ENCODE measurements at places on chromosomes 1 and 21.

- H3K27ac ChIP-seq: no peak overlapping the region
- DNase-seq: no peak
- no peaks in the 10 kb centered on the region for H3K4me1 ChIP-seq
- H3K36me3 ChIP-seq: peaks cover 36% of the 10 kb centered on the region
- no peaks in the 10 kb centered on the region for H3K27me3 ChIP-seq
- no peak overlapping the region for H3K4me3 ChIP-seq
These were observed 10.3 kb upstream of the PODN start for GRCh38 chr1:53051676-53052075.

- H3K4me1 ChIP-seq: no peaks in the 10 kb centered on the region
- H3K27me3 ChIP-seq: no peaks in the 10 kb centered on the region
- no peak for DNase-seq
- no peak overlapping the region for H3K27ac ChIP-seq
- no peaks in the 10 kb centered on the region for H3K36me3 ChIP-seq
These were observed 53.6 kb upstream of the EFHD2 start for GRCh38 chr1:15355968-15356625.

DNA sequence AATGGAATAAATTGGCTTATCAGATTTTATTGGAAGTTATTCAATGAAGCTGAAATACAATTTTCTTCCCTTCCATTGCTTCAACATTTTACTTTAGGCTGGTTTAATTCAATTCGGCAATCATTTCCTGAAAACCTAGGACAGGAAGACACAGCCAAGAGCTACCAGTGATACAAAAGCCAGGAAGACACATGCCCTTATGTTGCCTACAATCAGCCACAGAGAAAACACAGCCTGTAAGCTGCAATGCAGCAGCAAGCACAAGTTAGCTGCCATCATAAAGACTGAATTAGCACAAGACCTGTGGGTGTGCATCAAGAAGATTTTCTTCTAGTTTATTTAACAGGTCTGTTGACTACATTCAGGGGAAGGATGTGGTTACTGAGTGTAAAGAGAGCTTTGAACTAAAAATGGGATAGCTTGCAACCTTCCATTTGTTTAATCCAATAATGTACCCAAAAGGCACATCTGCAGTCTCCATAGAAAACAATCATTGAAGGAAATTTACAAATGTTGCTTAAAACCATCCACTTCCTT lies 193.8 kb downstream of the KCNH1 start:
- peaks cover 3% of the 10 kb centered on the region for H3K27me3 ChIP-seq
- no peak overlapping the region for H3K4me3 ChIP-seq
- no peaks in the 10 kb centered on the region for H3K4me1 ChIP-seq

- no peak for DNase-seq
- no peaks in the 10 kb centered on the region for H3K4me1 ChIP-seq
- H3K27ac ChIP-seq: no peak overlapping the region
- H3K27me3 ChIP-seq: no peaks in the 10 kb centered on the region
- no peaks in the 10 kb centered on the region for H3K36me3 ChIP-seq
These were observed 566 bp upstream of the PAQR7 start for GRCh38 chr1:25875856-25876692.

DNA sequence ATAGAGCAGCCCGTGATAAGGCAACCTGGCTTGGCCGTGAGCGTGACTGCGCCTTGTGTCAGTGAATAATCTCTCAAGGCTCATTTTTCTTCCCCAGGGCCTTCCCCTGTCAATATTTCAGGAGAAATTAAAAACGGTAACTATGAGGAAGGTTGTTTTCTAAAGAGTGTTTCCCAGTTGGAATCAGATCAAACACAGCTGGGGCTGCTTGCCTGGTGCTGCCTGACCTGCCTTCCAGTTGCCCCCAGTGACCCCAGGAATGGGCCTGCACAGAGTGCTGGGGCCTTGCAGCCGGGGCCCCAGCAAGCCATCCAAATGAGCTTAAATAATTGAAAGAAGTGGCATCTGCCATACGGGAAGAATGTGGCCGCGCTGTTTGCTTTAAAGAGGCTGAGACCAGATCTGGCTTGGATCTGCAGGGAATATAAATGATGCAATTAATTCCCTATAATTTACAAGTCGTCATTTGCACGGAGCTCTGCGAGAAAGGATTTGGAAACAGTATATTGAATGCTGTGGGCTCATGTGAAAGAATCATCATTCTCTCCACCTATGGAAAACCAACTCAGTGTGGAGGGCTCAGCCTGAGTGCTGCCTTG lies 203.9 kb downstream of the C1orf94 start:
- H3K36me3 ChIP-seq: no peaks in the 10 kb centered on the region
- H3K4me3 ChIP-seq: no peak overlapping the region
- no peak for DNase-seq

DNA sequence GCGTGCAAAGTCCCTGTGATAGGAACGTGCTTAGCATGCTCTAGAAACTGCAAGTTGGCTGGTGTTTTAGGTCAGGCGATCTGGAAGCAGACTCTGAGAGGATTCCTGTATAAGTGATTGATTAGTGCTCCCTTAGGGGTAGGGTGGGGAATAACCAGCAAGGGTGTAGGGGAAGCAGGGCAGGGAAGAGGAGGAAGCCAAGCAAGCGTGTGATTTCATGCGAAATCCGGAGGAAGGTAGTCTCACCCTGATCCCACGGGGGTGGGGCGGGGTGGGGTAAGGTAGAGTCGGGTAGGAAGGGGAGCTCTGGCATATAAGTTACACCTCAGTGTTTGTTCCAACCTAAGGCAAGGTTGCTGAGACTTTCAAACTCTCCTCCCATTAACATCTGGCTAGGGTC lies 24.9 kb upstream of the CTPS1 start:
- no peak overlapping the region for H3K4me3 ChIP-seq
- H3K27me3 ChIP-seq: no peaks in the 10 kb centered on the region
- no peak overlapping the region for H3K27ac ChIP-seq
- H3K36me3 ChIP-seq: no peaks in the 10 kb centered on the region

GRCh38 chr1:211734791-211735190 lies 59.4 kb upstream of the NEK2 start:
- H3K36me3 ChIP-seq: no peaks in the 10 kb centered on the region
- H3K4me1 ChIP-seq: peaks cover 18% of the 10 kb centered on the region
- no peak overlapping the region for H3K27ac ChIP-seq
- no peak for DNase-seq
- H3K27me3 ChIP-seq: no peaks in the 10 kb centered on the region

GRCh38 chr1:223796210-223796609 lies 49.5 kb downstream of the TP53BP2 start:
- no peak for DNase-seq
- peaks cover 84% of the 10 kb centered on the region for H3K36me3 ChIP-seq
- no peak overlapping the region for H3K27ac ChIP-seq
- H3K27me3 ChIP-seq: no peaks in the 10 kb centered on the region
- no peak overlapping the region for H3K4me3 ChIP-seq
- H3K4me1 ChIP-seq: no peaks in the 10 kb centered on the region

DNA sequence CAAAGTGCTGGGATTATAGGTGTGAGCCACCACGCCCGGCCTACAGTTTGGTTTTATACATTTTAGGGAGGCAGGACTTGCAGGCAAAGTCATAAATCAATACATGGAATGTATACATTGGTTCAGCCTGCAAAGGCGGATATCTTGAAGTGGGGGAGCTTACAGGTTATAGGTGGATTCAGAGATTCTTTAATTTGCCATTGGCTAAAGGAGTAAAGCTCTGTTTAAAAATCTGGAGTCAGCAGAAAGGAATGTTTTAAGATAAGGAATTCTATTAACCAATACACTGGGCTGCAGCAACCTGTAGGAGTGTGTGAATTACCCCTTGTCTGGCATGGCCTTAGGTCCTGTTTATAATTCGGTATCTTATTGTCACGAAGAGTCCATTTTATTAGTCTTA lies 57.6 kb downstream of the OPTC start:
- no peaks in the 10 kb centered on the region for H3K27me3 ChIP-seq
- H3K4me3 ChIP-seq: no peak overlapping the region
- DNase-seq: no peak
- H3K36me3 ChIP-seq: no peaks in the 10 kb centered on the region
- H3K4me1 ChIP-seq: no peaks in the 10 kb centered on the region

- peaks cover 8% of the 10 kb centered on the region for H3K27me3 ChIP-seq
- H3K27ac ChIP-seq: no peak overlapping the region
- no peaks in the 10 kb centered on the region for H3K4me1 ChIP-seq
- no peaks in the 10 kb centered on the region for H3K36me3 ChIP-seq
These were observed 69.2 kb upstream of the MAGI3 start for GRCh38 chr1:113320972-113321680.

GRCh38 chr1:107687849-107688753 lies 276.9 kb downstream of the VAV3 start:
- H3K27ac ChIP-seq: no peak overlapping the region
- no peak overlapping the region for H3K4me3 ChIP-seq
- DNase-seq: no peak
- no peaks in the 10 kb centered on the region for H3K27me3 ChIP-seq
- no peaks in the 10 kb centered on the region for H3K4me1 ChIP-seq
- H3K36me3 ChIP-seq: peaks cover 9% of the 10 kb centered on the region

DNA sequence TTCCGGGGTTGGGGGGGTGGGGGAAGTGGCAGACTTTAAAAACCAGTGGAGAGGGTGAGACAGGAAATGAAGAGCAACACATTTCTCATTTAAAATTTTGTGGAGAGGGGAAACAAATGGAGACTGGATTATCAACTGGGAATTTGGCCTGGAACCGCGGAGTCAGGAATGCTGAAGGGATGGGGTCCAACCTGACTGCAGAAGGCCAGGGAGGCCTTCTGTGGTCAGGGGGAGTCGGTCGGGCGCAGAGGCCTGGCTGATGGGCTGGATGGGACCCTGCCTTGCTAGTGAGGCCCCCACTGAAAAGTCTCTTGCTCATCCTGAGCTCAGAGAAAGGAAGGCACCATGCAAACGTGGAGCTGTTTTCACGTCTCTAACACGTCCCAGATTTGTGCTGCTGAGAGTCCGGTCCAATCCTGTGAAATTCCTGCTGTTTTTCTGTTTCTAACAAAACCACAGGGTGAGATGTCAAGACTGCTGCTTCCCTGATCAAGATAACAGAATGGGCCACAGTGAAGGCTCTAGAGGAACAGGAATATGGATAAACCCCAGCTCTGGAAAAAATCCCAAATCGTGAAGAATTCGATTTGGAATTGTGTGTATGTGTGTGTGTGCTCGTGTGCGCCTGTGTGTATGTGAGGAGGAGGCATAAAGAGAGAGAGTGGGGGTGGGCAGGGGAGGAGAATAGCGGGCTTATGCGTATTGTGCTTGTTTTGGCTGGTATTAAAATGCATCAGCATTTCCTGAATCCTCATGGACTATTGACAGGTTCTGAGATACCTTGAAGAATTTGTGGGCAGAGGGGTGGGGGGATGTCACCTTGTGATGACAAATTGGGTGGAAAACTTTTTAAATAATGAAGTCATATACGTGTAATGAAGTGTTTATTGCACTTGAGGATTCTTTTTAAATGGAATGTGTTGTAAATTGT lies 117.4 kb downstream of the NGF start:
- H3K27me3 ChIP-seq: no peaks in the 10 kb centered on the region
- no peaks in the 10 kb centered on the region for H3K4me1 ChIP-seq
- DNase-seq: no peak

- no peak overlapping the region for H3K4me3 ChIP-seq
- no peak for DNase-seq
- H3K36me3 ChIP-seq: no peaks in the 10 kb centered on the region
- no peaks in the 10 kb centered on the region for H3K4me1 ChIP-seq
These were observed 177.9 kb downstream of the HFM1 start for GRCh38 chr1:91226741-91227140.

GRCh38 chr1:177273141-177273540 lies 102.4 kb downstream of the BRINP2 start:
- no peaks in the 10 kb centered on the region for H3K36me3 ChIP-seq
- no peak overlapping the region for H3K27ac ChIP-seq
- no peak overlapping the region for H3K4me3 ChIP-seq
- no peak for DNase-seq
- H3K4me1 ChIP-seq: no peaks in the 10 kb centered on the region

GRCh38 chr1:20216574-20216973 lies 30.3 kb upstream of the PLA2G2C start:
- H3K27me3 ChIP-seq: peaks cover 14% of the 10 kb centered on the region
- H3K4me3 ChIP-seq: no peak overlapping the region
- H3K36me3 ChIP-seq: no peaks in the 10 kb centered on the region
- no peak overlapping the region for H3K27ac ChIP-seq
- peak; percentile 11 for DNase-seq
- no peaks in the 10 kb centered on the region for H3K4me1 ChIP-seq

DNA sequence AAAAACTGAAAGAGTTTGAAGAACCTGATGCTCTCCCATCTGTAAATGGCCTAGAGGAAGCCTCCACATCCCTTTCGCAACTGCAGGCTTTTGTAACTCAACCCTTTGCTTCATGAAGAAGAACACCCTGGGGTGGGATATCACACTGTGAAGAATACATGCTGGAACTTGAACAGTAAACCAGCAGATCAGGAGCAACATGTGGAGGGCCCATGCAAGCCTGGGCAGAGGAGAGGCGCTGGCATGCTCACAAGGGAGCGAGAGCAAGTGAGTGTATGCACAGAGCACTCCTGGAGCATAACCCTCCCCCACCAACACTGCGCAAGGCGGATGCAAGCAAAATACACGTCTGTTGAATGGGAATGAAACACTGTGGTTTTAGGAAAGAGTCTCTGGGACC lies 24.6 kb upstream of the SPAG17 start:
- no peaks in the 10 kb centered on the region for H3K27me3 ChIP-seq
- H3K4me1 ChIP-seq: no peaks in the 10 kb centered on the region
- no peak overlapping the region for H3K4me3 ChIP-seq
- no peak overlapping the region for H3K27ac ChIP-seq
- no peaks in the 10 kb centered on the region for H3K36me3 ChIP-seq

- no peak for DNase-seq
- no peaks in the 10 kb centered on the region for H3K36me3 ChIP-seq
- no peak overlapping the region for H3K27ac ChIP-seq
- H3K4me1 ChIP-seq: no peaks in the 10 kb centered on the region
- H3K27me3 ChIP-seq: peaks cover 21% of the 10 kb centered on the region
These were observed 3.3 kb upstream of the ATP1A4 start for GRCh38 chr1:160148121-160148520.

GRCh38 chr1:87888446-87888845 lies 559.8 kb downstream of the LMO4 start:
- no peaks in the 10 kb centered on the region for H3K4me1 ChIP-seq
- no peak for DNase-seq
- H3K27me3 ChIP-seq: no peaks in the 10 kb centered on the region
- H3K4me3 ChIP-seq: no peak overlapping the region

- DNase-seq: no peak
- H3K27me3 ChIP-seq: no peaks in the 10 kb centered on the region
- no peaks in the 10 kb centered on the region for H3K36me3 ChIP-seq
- no peaks in the 10 kb centered on the region for H3K4me1 ChIP-seq
- H3K27ac ChIP-seq: no peak overlapping the region
These were observed 71.7 kb downstream of the ENAH start for GRCh38 chr1:225581186-225581585.

GRCh38 chr21:41604583-41605041 lies 96.7 kb upstream of the TMPRSS2 start:
- no peak overlapping the region for H3K27ac ChIP-seq
- no peak overlapping the region for H3K4me3 ChIP-seq
- H3K36me3 ChIP-seq: no peaks in the 10 kb centered on the region

DNA sequence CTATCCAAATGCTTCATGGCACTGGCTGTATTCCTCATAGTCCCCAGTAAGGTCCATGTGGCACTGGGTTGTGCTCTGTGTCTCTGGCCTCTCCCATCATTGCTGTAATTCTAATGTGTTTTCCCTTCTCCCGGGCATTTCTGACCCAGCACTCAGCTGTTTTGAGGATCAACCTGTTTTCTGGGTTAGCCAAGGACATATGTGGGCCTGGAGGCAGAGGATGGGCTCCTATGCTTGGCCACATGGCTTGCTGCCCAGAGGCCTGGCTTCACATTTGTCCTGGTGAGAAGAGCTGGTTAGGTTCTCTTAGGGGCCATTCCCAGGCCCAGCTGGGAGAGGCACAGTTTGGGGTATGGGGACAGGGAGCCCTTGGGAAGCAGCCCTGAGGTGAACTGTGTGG lies 103.1 kb downstream of the FAM78B start:
- no peak overlapping the region for H3K27ac ChIP-seq
- H3K27me3 ChIP-seq: peaks cover 3% of the 10 kb centered on the region
- H3K36me3 ChIP-seq: no peaks in the 10 kb centered on the region
